Cortex of kidney (tissue), 1 donor: ENCODE measurements at places on chromosomes 5 and 9.

- DNase-seq: no peak
These were observed 509.8 kb upstream of the TLE4 start for GRCh38 chr9:79061752-79062616.

DNA sequence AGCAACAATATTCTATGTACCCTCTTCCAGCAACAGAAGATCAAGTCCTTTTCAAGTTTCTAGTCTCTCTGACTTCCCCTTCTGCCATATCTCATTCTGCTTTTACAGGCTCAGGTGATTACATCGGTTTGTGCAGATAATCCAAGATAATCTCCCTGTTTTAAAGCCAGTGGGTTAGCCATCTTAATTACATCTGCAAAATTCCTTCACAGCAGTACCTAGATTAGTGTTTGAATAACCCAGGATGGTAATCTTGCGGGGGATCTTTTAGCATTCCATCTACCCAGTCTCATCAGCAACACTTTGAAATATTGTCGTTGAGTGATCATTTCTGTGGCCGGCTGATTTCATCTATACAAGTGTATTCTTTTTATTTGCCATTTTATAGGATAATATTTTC is 130.2 kb downstream of the GHR start:
- no peak for DNase-seq

- no peak for DNase-seq
These were observed 284.5 kb downstream of the SH3GL2 start for GRCh38 chr9:17863213-17863883.

- DNase-seq: no peak
These were observed 27.3 kb downstream of the SLC31A2 start for GRCh38 chr9:113178087-113178486.

DNA sequence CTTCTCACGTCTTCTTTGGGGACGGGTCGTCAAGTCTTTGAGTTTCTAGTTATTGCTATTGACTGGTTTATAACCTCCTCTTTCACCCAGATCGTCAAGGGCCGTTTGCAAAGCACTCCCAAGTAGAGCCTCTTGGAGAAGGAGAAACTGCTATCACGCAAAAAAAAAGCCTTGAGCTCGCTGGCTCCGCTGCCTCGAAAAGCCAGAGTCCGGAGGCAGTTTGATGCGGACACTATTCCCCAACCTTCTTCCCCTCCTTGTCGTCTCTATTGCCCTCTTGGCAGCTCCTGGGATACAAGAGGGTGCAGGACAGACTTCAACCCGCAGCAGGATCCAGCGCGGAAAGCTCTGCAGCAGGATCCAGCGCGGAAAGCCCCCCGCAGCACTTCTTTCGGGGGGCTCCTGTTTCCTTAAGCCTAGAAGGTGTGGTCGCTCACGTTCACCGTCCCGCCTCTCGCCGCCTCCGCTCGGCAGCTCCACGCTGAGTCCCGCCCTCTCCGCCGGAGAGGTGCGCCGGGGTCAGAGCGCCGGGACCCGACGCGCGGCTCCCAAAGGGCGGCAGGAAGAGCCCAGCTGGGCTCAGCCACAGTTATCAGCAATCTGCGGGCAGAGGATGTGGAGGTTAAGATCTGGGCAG is at the start of gene PCDHAC1:
TSS of gene PCDHAC1 (plus strand) at position 494 of the 637 bp plus-strand sequence. CDS start 594 bp downstream, outside the sequence.
- DNase-seq: no peak
